Pons (tissue), 1 donor: ENCODE measurements at places on chromosomes 2 and 18.

GRCh38 chr18:12843420-12844350 is 40.4 kb downstream of the PTPN2 start:
- DNase-seq = no peak

DNA sequence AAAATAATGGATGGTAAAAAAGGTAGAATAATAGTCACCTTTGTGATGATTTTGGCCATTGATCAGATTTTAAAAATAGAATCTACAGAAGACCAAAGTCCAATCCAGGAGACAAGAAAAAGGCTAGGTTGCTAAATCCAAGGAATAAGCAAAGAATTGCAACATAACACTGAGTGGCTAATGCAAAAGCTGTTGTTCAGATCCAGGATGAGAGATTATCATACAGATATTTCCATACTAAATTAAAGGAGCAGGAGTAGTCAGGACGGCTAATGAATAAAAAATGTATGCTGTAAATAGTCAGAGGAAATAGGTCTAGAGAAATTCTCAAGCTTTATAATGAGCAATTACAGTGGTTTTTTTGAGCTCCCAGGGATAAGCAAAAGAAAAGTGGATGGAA is 745.9 kb upstream of the ACVR2A start:
- DNase-seq = no peak

DNA sequence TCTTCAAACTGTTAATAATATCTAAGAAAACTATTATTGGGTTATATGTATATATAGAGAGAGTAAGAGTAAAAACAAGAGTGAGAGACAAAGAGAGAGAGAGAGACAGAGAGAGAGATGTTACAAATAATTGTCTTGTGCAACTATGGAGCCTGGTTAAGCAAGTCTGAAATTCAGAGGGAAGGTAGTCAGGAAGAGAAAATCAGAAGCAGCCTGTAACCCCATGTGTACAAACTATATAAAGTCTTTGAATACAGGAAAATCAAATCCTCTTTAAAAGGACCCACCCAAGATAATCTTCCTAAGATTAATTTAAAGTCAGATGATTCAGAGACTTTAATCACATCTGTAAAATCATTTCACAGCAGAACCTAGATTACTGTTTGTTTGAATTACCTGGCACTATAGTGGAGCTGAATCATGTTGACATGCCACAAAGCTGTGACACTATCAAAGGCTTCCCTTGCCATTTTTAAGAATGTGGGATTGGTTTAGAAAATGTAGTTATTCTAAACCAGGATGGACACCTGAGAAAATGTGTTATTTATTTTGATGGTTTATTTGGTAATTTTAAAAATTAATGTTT is 301.7 kb upstream of the FSIP2 start:
- DNase-seq = no peak

GRCh38 chr2:31386648-31387047 is 27.9 kb downstream of the XDH start:
- DNase-seq = no peak

GRCh38 chr2:170189757-170190156 is 11.8 kb downstream of the MYO3B start:
- no peak for DNase-seq

DNA sequence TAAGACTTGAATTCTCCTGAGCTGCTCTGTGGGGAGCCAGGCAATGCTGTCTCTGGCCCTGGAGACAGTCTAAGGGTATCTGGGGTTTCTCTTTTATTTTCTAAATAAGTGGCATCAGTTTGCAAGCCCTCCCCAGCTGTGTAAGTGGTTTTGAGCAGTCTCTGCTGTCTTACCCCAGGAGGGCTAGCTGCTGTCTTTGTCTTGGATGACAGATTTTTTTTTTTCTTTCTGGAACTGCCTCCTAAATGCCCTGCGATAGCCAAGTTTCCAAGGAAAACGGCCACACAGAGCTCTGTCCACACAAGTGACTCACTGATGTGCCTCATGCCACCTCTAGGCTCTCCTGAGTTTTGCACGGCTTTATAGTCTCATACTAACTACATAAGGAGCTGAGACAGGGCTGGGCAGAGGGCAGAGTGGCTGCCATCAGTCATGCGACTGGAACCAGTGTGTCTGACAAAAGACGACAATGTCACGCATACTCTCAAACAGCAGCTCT is 37.2 kb upstream of the THOC1 start:
- peak; percentile 14 for DNase-seq

- no peak for DNase-seq
These were observed 62.2 kb upstream of the PLA2R1 start for GRCh38 chr2:160124571-160124970.

DNA sequence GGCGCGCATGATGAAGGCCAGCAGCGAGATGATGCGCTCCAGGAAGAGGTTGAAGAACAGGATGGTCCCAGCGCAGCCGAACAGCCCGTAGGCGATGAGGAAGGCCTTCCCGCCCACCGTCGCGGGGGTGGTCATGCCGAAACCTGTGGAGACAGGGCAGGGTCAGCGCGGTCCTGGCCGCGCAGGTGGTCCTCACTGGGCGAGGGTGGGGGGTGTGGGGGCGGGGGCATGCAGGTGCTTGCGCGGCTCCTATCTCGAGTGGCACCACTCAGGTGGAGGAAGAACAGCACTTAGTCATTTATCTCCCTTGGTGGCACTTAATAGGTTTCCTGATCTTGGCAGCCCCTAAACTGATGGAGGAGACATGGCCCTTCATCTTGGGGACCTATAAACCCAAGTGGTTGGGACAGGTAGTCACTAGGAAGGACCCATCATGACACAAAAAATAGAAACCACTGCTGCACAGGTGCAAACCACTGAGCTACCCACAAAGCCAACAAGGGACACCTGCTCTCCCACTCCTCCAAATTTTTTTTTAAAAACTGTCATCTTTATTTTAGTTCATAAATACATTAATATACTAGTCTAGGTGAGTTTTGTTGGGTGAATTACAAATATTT is 118.8 kb downstream of the MSH2 start:
- no peak for DNase-seq

DNA sequence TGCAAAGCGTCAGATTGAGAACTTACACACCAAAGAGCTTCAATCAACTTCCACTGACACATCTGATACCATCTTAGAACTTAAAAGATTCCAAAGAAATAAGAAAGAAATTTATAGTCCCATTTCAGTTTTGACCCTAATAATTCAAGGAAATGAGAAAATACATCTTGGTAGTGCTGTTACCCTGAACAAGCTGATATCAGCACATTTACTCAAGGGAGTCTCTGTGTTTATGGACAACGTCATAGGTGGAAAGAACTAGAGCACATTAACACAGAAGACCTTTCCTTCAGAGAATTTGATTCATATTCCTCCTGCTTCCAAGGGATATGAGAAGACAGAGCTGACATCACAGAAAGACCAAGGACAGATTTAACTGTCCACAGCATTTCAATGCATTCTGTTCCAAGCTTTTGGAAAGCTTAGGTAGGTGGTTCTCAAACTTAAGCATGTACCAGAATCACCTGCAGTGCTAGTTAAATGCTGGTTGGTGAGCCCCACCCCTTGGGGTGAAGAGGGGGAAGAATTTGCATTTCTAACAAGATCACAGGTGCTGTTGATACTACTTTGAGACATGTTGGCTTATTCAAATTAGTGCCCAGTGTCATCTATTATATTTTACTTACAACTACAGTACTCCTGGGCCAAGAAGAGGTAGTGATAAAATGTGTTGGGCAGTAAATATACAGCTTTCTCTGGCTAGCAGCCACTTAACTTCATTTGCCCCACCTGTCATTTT is 59.8 kb downstream of the LDAH start:
- DNase-seq = no peak

DNA sequence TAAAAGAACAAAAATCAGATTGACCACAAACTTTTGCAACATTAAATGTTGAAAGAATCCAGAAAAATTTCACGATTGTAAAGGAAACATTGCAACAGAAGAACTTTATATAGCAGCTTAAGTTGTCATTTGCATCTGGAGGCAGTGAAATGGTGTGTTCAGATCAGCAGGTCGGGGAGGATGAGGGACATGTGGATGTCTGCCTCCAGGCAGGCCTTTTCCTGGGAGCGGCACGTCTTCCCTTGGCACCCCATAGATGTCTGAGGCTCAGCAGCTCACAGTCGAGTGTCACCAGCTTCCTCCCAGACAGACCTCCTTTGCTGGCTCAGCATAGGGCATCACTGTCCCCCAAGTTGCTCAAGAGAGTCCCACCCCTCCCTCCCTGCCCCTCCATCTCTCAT is 44.3 kb upstream of the ASB1 start:
- no peak for DNase-seq

GRCh38 chr2:12607971-12608370 is 108.8 kb upstream of the TRIB2 start:
- no peak for DNase-seq

- DNase-seq = no peak
These were observed 589.6 kb upstream of the KLHL29 start for GRCh38 chr2:22795287-22795866.

DNA sequence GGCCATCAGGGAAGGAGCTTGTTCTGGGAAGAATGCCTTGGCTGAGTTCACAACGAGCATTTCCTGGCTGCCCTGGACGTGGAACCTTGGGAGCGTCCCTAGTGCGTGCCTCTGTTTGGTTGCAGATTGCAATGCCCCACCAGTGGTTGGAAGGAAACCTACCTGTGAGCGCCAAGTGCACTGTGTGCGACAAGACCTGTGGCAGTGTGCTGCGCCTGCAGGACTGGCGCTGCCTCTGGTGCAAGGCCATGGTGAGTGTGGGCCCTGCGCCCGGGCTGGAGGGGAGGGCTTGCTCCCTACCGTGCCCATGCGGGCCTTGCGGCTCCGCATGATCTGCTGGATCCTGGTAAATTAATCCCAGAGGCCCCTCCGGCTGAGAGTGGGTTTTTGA is 81.9 kb downstream of the DGKD start:
- no peak for DNase-seq

DNA sequence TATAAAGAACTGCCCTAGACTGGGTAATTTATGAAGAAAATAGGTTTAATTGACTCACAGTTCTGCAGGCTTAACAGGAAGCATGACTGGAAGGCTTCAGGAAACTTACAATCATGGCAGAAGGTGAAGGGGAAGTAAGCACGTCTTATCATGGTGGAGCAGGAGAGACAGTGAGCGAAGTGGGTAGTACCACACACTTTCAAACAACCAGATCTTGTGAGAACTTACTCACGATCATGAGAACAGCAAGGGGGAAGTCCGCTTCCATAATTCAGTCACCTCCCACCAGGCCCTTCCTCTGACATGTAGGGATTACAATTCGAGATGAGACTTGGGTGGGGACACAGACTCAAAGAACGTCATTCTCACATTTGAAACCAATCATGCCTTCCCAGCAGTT is 260.1 kb upstream of the FAM98A start:
- DNase-seq = no peak

DNA sequence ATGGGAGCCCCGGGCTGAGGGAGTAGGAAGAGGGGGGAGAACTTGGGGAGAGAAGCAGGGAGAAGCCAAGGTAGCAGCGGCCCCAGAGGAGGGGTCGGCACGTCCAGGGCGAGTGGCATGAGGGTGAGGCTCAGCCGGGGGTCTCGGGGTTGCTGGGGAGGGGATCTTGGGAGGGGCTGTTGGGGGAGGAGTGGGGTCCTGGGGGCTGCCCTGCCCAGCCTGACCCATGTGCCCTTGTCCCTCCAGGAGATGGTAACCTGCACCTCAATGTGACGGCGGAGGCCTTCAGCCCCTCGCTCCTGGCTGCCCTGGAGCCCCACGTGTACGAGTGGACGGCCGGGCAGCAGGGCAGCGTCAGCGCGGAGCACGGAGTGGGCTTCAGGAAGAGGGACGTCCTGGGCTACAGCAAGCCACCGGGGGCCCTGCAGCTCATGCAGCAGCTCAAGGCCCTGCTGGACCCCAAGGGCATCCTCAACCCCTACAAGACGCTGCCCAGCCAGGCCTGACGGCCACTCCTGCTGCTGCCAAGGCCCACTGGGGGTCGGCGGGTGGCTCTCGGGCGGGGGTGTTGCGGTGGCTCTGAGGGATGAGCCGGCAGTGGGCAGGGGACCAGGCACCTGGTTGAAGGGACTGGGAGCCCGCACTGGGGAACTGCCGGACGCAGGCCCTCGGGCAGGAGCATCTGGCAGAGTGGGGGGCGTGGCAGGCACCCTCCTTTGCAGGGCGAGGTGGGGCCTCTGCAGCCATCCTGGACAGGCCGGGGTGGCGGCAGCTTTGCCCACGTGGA is 9.0 kb upstream of the GAL3ST2 start:
- DNase-seq = no peak

GRCh38 chr2:199463708-199464605 is 6.2 kb upstream of the SATB2 start:
- no peak for DNase-seq

- no peak for DNase-seq
These were observed 915.4 kb downstream of the TSN start for GRCh38 chr2:122670897-122671296.

- DNase-seq = no peak
These were observed 37.0 kb upstream of the TTN start for GRCh38 chr2:178844269-178844668.

DNA sequence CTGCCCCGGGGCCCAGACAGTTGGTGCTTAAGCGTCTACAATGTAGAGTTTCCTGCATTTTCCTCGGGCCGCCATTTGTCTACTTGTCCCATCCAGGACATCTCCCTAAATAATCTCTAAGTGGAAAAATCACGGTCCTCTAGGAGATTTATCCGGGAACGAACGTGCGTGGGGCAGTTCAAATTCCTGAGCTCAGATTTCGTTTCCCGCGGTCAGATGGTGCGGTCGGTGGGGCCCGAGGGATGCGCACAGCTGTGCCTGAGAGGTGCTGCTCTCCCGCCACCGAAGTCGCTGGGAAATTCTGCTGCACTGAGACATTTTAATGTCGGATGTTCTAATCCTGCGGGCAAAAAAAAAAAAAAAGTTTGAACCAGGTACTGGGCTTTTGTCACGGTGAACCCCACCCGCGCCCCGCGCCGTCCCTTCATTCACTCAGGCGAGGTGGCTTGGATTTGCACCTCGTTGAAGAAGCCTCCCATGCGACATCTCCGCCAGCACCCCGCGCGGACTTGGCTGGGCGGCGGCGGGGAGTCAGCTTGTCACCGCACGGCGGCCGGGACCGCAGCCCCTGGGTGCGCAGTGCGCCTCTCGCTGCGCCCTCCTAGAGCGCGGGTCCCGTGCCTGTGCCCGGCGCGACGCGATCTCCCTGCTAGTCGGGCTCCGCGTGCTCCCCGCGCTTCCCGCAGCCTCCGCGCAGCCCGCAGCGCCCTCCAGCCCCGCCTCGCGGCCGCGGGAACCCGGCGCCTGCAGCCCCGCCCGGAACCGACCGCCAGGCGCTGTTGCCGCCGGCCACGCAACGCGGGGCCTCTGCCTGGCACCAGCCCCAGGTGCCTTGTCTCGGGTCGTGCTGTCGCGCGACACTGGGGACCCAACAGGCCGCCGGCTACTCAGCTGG is 191.9 kb upstream of the TCF4 start:
- DNase-seq = peak; percentile 38

DNA sequence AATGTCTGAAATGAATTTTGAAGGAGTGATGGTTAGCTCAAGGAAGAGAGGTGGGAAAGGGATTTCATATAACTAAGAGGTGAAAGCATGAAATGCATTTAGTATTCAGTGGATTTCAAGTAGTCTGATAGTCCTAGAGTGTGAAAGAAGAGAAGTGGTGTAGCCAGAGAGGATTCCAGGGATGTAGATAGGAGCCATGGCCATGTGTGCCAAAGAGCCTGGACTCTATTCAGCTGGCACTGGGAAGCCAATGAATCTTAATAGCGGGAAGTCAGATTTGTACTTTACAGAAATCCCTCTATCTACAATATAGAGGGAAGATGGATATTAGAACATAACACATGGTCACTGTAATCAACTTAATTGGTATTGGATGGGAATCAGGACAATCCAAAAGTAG is 8.3 kb upstream of the BOLL start:
- no peak for DNase-seq

- DNase-seq = no peak
These were observed 55.1 kb downstream of the MYO7B start for GRCh38 chr2:127590386-127591190.
